ENCODE measurements at places on chromosomes 1 and 21.
A peak's percentile ranks its signal among the peaks of the same experiment; 100 is the strongest.

GRCh38 chr21:45846373-45847160 lies 135.0 kb upstream of the COL6A1 start:
- no peak for DNase-seq

GRCh38 chr1:43536196-43536863 lies 5.6 kb downstream of the PTPRF start:
- DNase-seq, result no peak

DNA sequence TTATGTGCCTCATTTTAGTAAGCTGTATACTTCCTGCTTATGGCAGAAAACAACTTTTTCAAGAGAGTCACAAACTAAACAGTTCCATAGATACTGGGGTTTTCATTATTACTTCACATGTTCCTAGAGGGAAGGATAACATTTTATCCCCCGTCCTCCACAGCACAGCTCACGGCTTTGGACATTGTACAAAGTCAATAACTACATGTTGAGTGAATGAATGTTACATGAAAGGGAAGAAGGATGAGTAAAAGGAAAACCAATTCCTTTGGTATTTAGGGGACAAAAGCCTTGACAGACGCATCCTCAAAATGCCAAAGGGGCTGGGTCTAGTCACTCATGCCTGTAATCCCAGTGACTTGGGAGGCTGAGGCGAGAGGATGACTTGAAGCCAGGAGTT lies 14.8 kb downstream of the PI4KB start:
- DNase-seq, result no peak

DNA sequence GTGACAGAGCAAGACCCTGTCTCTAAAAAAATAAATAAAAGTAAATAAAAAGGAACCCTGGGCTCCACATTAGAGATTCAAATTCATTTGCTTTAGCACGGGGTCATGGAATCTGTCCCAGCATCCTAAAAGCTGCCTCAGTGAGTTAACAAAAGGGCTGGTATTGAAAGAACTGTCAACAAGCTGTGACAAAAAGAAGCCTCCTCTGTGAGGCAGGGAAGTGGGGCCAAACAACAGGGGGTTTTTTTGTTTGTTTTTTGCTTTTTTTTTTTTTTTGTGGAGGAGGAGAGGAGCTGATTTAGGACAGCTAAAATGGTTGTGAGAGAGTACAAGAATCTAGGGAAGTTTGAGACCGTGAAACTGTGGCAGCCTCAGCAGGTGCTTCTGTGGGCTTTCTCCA lies 115.7 kb downstream of the LIPI start:
- no peak for DNase-seq

- DNase-seq, result no peak
Measured at GRCh38 chr1:153360190-153360589, 2.5 kb downstream of the S100A9 start.

GRCh38 chr1:209988706-209989105 lies 50.7 kb downstream of the SYT14 start:
- no peak for DNase-seq

DNA sequence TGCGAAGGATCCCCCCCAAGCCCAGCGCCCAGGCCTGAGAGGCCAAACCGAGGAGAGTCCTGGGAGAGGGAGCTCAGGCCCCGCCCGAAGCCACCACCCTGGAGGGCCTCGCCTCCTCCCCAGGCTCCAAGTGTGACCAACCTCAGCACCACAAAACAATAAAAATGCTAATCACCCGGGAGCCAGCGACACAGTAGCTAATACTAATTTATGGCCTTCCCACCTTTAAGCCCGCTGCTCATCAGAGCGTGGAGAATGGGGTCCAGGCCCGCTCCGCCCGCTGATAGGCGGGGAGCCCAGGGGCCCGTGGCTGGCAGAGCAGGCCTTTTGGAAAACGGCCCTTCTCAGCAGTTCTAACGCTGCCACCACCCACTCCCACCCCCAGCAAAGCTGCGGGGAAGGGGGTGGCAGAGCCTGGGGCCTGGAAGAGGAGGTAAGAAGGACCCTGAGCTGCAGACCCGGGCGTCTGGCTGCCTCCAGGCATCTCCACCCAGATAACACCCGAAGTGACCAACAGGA lies 20.4 kb upstream of the TAS1R2 start:
- DNase-seq, result no peak

GRCh38 chr21:36288651-36289243 lies 31.2 kb upstream of the MORC3 start:
- no peak for DNase-seq

DNA sequence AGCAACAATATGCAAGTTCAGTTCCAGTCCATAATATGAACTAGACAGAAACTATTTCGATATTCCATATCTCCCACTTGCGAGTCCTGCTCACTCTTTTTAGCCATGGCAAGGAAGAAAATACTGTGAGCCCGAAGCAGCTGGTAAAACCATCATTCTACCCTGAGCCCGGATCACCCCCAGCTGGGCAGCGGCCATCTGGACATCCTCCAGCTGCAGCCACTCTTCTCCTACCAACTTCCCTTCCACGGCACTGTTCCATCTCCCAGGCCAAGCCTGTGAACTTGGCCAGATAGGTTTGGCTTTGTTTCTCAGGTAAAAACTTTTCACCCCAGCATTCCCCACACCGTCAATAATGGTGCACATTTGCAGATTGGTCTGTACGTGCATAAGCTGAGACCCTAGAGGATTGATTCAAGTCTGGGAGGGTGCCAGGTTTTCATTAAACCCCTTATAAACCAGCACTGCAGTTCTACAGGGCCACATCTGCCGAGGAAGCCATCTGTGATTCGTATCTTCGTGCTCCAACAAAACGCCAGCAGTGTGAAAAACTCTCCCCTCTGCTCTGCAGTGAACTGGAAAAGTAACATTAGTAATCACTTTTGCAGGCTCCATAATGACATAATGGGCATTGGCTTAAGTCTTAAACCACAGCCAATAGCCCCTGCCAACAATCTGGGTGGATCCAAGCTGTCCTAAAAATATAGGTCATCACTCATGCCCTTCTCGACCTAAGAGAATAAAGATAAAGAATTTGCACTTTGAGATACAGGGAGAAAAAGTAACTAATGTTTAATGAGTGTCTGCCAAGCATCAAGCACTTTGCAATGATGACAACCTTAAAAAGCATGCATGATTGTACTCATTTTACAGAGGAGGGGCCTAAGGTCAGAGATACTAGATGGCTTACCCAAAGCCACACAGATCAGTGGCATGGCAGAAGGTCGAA lies 205.1 kb downstream of the PLPP3 start:
- DNase-seq, result no peak

DNA sequence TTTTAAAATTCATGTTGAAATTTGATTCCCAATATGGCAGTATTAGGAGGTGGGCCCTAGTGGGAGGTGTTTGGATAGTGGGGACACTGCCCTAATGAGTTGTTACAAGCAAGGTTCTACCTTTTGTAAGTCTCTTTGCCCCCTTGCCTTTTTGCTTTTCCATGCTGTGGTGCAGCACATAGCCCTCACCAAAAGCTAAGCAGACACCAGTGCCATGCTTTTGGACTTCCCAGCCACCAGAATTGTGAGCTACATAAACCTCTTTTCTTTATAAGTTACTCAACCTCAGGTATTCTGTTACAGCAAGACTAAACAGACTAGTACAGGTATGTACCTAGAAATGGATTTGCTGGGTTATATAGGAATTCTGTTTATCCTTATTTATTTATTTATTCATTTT lies 13.7 kb downstream of the ZMYM4 start:
- no peak for DNase-seq

- no peak for DNase-seq
Measured at GRCh38 chr1:76125473-76126219, 51.1 kb downstream of the ST6GALNAC3 start.

DNA sequence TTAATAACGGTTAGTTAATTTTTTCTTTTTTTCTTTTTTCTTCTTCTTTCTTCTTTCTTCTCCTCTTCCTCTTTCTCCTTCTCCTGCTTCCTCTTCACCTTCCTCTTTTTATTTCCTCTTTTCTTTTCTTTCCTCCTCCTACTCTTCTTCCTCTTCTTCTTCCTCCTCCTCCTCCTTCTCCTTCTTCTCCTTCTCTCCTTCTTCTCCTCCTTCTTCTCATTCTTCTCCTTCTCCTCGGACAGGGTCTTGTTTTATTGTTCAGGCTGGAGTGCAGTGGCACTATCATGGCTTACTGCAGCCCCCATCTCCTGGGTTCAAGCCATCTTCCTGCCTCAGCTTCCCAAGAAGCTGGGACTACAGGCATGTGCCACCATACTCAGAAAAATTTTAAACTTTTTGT lies 13.4 kb upstream of the ACBD3 start:
- DNase-seq, result no peak

DNA sequence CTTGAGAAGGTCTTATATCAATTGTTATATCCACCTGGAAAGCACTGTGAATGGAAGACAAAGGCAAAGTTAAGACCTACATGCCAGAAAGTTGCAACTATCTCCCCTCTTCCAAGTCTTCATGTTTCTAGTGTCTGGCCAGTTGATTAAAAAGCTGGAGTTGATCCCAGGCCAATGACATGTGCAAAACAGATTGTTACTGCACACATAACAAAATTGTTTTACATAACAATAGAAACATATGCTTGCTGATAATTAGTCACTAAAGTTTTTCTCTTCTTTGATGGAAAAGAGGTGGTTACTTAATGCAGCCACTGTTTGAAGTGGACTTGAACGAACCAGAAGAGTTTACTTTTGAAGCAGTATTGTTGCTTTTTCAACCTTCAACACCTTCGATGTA lies 158.2 kb downstream of the TGFBR3 start:
- DNase-seq, result no peak

GRCh38 chr21:35216996-35217395 lies 167.9 kb upstream of the RUNX1 start:
- DNase-seq, result no peak

- DNase-seq, result no peak
Measured at GRCh38 chr1:43938383-43938782, 4.8 kb downstream of the ARTN start.

GRCh38 chr21:17786071-17786850 lies 32.9 kb downstream of the C21orf91 start:
- no peak for DNase-seq

DNA sequence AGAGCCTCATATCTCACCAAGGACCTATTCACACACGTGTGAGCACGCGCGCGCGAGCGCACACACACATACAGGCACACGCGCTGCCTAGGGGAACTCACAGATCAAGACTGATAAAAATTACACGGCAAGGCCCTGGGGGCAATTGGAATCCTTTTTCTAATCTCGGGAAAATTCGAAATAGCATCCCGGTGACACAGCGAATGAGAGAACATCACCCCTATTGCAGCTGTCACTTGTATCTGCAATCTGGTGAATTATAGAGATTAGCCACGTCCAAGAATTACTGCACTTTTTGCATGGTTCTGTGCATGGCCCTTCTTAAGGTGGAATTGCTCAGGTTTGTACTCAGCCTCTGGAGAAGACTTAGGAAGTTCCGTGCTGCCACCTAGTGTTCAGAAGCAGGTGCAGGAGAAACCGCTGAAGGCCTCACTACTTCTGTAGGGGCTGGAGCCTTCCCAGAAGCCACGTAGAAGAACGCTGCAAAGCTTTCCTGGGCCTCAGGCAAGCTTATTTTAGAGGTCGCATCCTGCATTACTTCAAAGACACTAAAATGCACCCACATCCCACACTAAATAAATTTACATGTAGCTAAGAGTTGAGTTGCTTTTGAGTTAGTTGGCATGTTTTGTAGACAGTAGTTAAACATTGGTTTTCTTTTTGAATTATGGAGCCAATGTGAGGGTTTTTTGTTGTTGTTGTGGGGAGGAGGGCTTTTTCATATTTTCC lies 229.2 kb upstream of the CAMK1G start:
- peak; percentile 2 for DNase-seq

DNA sequence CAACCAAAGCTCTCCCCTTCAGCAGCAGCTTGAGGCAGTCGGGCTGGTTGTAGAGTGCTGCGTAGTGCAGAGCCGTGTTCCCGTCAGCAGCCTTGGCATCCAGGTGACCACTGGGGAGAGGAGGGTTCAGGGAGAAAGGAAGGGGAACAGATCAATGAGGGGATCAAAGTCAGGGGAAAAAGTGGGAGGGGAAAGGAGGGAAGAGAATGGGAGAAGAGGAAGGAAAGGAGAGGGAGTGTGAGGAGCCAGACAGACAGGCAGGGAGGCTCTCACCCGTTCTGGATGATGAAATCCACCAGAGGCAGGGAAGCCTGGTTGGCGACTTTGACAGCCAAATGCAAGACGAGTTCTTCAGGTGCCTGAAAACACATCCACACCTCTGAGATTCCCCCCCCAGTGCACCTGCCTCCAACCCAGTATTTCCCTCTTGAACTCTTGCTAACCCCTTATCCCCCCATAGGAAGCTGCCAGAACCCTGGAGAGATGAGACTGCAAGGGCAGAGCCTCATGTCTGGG lies 9.8 kb upstream of the TCEA3 start:
- no peak for DNase-seq

- DNase-seq, result no peak
Measured at GRCh38 chr1:223631956-223632355, 33.5 kb downstream of the CAPN8 start.

DNA sequence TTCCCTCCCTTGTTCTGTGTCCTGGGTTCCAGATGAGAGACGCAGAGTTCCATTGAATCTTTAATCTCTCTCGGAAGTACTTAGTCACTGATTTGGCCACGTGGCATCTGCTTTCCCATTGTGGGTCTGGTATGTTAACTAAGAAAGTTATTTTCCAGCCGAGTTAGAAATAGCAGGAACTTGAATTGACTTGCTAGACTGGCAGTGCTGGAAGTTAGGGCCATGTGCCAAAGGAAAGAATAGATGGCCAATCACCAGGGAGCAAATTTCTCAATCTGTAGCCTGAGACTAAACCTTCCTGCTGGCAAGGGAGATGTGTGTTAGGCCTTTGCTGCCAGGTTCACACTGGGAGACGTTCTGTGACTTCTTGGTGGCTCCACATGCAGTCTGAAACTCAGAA lies 24.2 kb upstream of the SLFNL1 start:
- no peak for DNase-seq

DNA sequence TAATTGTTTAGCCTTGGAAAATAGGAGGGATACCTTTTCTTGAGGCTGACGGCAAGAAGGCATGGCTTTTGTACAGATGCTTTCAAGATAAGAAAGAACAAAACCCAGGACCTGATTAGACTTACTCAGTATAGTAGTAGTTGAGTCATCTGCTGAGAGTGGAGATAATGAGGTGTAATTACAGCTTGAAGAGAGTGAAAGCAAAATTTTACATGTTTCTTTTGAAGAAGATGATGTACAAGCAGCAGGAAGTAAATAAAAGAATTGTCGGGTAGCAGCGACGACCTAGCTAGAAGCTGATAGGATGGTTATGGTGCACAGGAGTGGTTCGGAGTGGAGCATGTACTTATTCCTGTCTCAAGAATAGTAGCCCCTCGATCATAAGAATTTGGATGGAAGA lies 6.6 kb downstream of the ANGPTL1 start:
- DNase-seq, result no peak

DNA sequence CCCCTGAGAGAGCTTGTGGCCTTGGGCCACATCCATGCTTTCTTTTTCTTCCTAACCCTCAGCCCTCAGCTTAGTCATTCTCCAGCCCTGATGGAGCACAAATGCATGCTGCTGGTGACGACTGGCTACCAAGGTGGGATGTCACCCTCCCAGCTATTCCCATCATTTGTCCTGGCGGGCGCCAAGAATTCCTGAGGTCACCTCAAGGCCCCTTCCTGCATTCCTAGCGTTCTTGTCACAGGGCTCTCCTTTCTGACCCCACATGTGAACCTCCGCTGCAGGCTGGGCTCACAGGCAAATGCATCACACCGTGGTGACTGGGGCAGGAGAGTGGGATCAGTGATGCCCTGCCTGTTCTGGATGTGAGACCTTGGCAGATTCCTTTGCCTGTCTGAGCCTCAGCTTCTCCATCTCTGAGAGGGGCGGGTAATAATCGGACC lies 53.4 kb upstream of the IFFO2 start:
- no peak for DNase-seq

- DNase-seq, result no peak
Measured at GRCh38 chr1:116572099-116572498, 1.3 kb upstream of the CD58 start.

Measured in activated CD8-positive, alpha-beta memory T cell treated with anti-CD3 and anti-CD28 coated beads for 1 hour (primary cell).